T follicular helper cell (primary cell): ENCODE measurements at places on chromosomes 6 and 20.

GRCh38 chr20:41469868-41470267 lies 103.2 kb upstream of the EMILIN3 start:
- no peak for DNase-seq

DNA sequence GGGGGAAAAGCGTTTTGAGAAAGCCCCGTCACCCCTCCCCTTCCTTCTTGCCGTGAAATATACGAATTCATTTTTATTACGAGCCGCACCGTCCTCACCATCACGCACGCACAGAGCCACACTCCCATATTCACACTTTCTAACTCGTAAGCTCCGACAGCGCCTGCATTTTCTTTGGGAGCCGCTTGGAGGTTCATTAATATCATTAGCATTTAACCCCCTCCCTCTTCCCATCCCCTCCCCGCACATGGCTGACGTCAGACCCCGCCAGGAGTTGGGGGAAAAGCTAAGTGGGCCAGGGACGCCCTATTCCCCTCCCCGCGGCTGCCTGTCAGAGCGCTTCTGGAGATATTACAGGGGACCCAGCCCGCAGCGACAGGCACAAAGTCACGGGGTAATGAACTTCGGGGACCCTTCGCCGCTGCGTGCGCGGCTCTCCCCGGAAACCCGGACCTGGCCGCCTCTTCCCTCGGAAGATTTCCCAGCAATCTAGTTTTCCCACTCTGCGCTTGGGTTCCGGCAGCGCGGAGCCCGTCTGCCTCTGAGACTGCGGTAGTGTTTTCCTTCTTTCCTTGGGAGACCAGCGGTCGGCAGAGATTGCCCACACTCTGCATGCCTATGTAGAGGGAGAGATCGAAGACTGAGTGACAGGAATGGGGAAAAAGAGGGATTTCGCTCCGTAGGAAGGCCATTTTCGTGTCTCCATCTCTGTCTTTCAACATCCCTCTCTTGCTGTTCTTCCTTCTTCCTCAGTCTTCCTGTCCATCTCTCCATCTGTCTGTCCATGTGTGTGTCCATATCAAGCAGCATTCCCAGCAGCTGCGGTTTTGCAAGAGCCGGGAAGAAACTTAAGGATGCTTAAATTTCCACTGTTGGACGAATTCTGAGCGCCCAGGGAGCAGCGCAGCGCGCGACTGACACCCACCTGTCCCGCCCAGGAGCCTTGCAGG lies at the start of gene NR2E1:
Gene NR2E1 (plus strand): TSS at position 309 of the 950 bp plus-strand sequence. CDS start 744 bp downstream, outside the sequence.
- no peak for DNase-seq

DNA sequence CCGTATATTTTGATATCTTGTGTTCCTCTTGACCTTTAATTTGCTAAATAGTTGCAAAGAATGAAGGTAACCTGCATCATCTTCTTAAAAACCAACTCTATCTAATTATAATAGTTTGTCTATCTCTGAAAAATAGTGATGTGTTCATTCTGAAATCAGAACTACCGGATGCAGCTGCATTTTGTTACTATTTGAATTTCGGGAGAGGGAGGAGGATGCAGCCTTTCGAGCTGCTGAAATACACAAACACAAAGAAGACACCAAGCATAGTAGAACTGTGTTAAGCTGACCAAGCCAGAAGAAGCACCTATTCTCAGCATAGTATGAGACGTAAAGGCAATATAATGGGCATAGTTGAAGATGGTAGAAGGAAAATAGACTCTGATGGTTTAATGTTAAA lies 33.1 kb downstream of the PTPN1 start:
- no peak for DNase-seq

DNA sequence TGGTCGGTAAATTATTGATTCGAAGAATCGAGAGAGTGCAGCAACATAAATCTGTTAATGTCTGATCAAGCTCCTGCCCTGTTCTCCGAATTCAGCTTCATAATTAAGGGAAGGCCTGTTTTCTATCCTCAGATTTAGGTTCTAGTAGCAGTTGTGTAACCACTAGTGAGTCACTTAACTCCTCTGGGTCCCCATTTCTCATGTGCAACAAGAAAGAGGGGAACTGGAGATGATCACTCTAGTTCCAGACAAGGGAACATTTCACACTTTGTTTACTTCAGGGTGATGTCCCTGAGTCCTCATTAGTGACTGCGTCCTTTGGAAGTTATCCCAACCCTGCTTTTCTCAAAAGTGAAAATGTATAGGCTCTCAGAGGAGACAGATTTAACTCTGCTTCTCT lies 68.1 kb upstream of the RNF146 start:
- no peak for DNase-seq
